ENCODE measurements at places on chromosomes 7 and 10.

GRCh38 chr10:34109952-34110702 lies 705.0 kb downstream of the PARD3 start:
- no peak for DNase-seq

- peak; percentile 11 for DNase-seq
Observed at GRCh38 chr7:126803060-126803665, 449.6 kb downstream of the GRM8 start.

- no peak for DNase-seq
Observed at GRCh38 chr7:45898222-45898621, 9.9 kb downstream of the IGFBP1 start.

DNA sequence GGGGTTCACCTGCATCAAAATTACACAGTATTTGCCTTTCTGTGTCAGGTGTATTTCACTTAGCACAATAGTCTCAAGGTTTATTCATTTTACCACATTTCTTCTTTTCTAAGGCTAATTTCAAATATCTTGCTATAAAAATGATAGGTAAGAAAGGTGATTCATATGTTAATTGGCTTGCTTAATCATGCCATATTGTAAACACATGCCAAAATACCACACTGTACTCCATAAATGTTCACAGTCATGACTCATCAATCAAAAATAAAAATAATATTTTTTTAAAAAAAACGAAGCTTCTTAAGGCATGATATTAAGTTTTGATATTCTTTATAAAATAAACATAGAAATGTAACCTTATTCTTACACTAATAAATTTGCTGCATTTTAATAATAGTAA lies 947.1 kb downstream of the GRM8 start:
- DNase-seq, result no peak

DNA sequence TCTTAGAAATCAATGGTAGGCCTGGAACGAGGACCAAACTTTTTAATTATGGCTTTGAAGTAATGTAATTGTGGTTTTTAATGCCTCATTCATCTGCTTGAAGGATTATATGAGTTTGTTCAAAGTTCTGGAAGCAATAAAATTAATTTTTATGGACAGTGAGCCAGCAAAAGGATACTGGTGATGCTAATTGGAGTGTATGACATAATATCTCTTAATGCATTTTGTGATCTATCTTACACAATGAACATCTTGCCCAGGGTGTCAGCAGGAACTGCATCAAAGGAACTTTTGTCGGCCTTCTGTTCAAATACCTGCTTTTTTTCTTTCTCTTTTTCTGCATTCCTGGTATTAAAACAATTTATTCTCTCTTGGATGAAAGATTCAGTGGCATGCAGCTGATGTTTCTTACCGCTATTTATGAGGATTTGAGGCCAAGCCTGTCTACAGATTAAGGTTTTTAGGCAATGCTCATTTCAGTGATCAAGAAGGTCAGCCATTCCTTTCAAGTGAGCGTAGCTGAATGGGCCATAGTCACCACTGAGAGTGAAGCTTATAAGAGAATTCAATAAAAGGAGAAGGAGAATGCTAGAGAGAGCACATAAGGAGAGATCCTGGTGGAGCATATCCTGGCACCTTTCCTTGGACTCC lies 974.8 kb downstream of the SORCS3 start:
- no peak for DNase-seq

GRCh38 chr7:5132539-5132938 lies 57.5 kb upstream of the WIPI2 start:
- no peak for DNase-seq

GRCh38 chr7:96061009-96061408 lies 260.9 kb downstream of the SLC25A13 start:
- no peak for DNase-seq

DNA sequence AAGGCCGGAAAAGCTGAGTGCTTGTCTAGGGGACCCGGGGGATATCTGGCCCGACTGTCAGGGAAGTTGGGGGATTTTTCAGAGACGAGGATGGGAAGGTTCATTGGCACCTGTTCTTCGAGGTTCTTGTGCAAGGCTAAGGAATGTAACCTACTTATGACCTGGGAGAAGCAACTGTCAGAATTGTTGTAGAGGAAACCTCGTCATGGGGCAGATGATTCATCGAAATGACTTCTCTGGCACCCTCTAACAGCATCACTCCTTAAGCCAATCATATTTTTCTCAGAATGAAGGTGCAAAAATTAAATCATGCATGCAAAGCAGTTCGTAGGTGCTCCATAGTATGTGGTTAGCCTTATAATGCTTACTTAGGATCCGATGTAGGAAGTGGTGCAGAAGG lies 58.6 kb downstream of the PLXDC2 start:
- no peak for DNase-seq

DNA sequence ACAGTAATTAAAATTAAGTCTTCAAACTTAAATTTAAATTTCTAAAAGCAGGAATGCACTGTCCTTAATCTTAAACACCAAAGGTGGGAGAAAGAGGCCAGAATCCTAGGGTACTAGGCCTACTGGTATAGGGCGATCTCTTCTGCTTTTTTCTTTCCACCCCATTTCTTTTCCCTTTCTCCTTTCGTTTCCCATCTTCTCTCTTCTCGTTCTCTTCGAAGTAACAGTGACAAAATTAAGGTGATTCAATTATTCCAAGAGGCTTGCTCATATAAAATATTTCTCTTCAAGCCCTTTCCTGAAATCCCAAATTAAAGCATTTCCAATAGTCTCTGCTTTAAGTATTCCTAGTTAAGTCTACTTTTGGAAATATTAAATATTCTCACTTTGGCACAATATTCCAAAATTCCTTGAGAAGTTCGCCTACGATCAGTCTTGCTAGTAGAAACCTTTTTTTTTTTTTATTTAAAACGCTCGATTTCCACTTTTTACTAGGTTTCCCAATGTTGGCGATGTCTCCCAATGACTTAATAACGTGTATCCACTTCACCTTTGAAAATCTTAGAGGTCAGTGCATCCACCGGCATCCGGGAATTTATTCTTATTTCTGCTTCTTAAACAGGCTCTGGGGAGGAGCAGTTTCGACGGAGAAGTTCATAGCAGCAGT lies 765 bp upstream of the LCOR start:
- no peak for DNase-seq

DNA sequence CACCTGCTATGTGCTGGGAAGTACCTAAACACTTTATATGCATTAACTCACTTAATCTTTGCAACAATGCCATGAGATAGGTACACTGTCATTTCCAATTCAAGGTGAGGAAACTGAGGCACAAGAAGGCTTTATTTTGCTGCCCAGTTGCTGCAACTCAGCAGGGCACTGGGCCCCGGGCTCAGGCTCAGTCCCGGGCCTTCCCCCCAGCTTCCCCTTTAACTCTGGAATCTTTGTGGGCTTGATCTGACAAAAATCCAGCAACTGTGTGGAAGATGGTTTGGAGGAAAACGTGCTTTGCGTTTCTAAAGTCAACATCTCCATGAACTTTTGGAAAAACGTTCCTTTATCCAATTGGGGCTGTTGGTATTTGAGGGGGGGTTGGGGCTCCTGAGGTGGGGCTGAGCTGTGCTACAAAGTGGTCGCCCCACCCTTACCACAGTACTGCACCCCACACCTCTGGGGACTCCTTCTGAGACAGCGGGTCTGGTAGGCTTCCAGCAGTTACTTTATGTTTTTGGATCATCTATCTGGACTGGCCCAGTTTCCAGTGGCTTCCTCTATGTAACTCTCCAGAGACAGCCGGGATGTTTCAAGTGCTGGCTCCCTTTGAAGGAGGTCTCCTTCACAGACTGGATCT lies 40.5 kb upstream of the CAMK1D start:
- DNase-seq, result no peak

DNA sequence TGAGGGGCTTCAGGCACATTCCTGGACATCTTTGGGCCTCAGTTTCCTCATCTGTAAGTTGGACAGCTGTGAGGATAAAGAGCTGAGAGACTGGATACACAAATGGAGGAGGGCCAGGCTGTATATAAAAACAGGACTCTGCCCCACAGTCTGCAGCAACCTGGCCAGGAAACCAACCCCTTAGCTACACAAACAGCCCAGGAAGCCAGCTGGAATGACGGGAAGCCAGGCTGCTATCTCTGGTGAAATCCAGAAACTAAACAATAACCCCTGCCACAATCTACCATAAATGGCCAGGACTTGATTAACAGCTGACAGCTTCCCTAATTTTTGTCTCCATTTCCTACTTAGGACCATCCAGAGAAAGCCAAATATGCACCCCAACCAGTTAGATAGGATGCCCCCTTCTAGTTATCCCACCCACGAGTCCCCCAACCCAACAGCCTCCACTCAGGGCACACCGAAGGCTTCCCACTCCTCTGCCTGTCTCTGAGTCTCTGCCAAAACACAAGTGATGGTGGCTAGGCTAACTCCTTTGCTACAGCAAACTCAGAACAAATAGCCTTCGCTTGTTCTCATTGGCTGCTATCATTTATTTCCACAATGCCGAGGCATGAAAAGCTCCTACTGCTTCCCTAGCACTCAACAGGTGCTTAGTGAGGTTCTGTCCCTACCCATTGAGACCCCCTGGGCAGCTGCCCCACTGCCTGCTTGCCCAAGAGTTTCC lies 110.0 kb upstream of the TCF7L2 start:
- no peak for DNase-seq

GRCh38 chr7:157493017-157493416 lies 156.2 kb downstream of the DNAJB6 start:
- no peak for DNase-seq

- no peak for DNase-seq
Observed at GRCh38 chr7:127332880-127333279, 59.6 kb downstream of the ZNF800 start.

DNA sequence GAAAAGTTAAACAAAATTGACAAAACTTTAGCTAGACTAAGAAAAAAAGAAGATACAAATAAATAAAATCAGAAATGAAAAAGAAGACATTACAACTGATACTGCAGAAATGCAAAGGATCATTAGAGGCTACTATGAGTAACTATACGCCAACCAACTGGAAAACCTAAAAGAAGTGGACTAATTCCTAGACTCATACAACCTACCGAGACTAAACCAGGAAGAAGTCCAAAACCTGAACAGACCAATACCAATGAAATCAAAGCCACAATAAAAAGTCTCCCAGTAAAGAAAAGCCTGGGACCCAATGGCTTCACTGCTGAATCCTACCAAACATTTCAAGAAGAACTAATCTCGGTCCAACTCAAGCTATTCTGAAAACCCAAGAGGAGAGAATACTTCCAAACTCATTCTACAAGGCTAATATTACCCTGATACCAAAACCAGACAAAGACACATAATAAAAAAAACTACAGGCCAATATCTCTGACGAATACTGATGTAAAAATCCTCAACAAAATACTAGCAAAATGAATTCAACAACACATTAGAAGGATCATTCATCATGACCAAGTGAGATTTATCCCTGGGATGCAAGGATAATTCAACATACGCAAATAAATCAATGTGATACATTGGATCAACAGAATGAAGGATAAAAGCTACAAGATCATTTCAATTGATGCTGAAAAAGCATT lies 20.3 kb downstream of the ELAPOR2 start:
- no peak for DNase-seq

GRCh38 chr10:133160826-133161471 lies 930 bp downstream of the KNDC1 start:
- no peak for DNase-seq

DNA sequence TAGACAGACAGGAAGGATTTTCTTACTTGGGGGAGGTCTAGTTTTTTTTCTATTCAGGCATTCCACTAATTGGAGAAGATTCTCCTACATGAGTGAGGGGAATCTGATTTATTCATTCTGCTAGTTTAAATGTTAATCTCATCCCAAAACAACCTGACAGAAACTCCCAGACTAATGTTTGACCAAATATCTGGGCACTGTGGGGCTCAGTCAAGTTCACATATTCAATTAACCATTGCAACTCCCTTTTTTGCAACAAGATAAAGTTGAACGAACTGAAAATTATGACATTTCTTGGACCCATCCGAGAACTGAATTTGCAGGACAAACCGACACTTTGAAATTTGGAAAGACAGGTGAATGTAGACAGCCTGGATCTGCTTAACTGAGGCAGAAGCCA lies 194.4 kb upstream of the PTER start:
- DNase-seq, result no peak

DNA sequence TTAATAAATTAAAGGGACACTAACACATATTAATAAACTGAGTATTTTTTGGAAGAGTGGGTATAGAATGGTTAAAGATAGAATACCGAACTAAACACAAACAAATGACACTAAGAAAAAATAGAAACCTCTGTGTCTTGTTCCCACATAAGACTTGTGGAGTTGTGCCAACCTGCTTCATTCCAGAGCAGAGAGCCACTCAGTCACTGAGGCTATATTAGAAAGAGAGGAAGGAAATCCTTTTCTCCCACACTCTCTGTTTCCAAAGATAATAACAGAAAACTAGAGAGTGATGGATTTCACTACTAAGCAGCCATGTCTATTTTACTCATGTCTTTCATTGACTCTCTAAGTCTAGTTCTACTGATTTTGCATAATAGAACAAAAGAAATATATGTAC lies 26.0 kb downstream of the CTNNA3 start:
- no peak for DNase-seq

DNA sequence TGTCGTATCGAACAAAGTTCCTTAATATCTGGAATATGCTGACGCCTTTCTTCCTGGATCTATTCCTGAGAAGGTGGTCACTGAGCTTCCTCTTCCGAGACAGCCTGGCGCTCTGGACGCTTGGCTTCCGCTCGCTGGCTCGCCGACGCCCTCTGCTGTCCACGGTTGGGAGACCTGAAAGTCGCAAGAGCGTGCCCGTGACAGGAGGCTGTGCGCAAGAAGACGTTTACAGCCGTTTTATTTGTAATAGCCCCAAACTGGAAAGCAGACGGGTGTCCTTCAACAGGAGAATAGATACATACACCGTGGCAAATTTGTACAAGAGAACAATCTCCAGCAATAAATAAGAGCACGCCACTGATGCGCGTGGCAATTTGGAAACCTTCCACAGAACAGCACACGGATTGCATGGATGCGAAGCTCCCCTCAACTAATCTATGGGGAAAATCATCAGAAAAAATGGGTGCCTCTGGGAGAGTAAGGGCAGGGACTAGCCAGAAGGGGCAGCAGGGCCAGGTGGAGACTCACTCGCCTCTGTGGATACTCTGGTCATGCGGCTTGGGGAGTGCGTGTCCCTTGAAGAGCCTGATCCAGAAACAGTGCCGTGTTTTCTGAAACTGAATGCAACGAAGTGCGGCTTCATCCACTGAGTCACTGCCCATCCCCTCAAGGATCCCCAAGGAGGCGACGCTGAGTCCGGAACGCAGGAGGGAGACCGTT lies 41.5 kb upstream of the BNIP3 start:
- peak; percentile 56 for DNase-seq
